A172 (cell line): ENCODE measurements at places on chromosomes 11 and 22.

- DNase-seq = no peak
These were observed 20.9 kb downstream of the PANX1 start for GRCh38 chr11:94149431-94150017.

DNA sequence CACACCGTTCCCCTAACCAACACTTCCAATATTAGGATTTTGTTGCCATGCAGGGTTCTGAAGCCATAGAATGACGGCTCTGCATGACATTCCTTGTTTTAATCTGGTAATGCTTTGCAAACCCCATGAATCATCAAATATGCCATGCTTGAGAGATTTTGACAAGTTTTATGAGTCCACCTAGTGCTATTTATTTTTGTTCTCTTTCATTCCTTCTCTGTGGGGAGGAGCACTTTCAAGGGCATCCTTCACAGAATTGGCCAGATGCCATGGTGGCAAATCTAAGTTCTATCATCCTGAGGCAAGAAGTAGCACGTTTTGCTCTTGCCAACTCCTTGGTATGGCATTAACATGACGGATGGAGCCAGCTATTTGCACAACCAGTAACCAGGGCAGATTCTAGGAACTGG, 268.4 kb downstream of the FAM76B start:
- DNase-seq = no peak

GRCh38 chr11:103633068-103633788, 403.2 kb upstream of the DDI1 start:
- peak; percentile 92 for DNase-seq

DNA sequence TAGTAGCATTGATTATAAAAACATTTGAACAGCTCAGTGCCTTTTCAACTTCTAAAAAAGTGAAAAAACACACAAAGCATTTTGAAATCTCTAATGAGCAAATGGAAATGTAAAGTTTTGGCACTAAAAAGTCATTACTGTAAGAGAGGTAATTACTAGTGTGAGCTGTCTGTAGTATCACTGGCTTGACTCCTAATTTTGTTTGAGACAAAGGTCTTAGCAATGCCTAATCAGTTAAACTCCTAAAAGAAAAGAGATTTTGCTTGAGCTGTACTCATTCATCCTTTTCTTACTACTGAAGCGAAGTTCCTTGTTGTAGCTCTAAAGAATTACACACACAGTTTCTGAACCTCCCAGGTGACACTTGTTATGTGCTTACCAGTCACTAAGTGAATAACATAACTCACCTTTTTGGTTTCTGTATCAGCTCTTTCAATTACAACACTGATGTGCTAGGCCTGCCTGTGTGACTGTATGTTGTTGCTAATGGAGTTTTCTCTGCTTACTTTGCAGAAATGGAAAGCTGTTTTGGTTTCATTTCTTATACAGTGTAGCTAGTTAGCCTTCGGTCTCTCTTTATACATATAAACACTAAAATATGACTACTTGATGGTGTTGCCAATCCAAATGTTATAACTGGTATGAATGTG, 924.4 kb upstream of the TENM4 start:
- no peak for DNase-seq

- DNase-seq = no peak
These were observed 13.0 kb downstream of the LTO1 start for GRCh38 chr11:69662021-69662698.

DNA sequence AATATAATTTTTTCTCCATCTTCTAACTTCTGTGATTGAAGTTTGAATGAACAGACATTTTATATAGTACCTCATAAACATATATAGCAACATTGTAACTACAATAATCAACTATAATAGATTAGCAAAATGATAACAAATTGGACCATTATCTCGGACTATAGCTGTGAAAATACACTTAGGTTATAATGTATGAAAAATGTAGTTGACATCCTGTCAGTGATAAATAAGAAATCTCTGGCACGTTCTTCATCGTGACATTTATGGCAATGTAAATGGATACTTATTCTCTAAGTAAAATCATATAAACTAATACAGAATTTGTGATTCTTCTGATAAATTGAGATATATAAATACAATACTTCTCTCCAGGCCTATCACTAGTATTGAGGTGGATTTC, 333.3 kb downstream of the GUCY1A2 start:
- DNase-seq = no peak

- DNase-seq = no peak
These were observed 11.1 kb upstream of the CSF2RB start for GRCh38 chr22:36902143-36902926.

DNA sequence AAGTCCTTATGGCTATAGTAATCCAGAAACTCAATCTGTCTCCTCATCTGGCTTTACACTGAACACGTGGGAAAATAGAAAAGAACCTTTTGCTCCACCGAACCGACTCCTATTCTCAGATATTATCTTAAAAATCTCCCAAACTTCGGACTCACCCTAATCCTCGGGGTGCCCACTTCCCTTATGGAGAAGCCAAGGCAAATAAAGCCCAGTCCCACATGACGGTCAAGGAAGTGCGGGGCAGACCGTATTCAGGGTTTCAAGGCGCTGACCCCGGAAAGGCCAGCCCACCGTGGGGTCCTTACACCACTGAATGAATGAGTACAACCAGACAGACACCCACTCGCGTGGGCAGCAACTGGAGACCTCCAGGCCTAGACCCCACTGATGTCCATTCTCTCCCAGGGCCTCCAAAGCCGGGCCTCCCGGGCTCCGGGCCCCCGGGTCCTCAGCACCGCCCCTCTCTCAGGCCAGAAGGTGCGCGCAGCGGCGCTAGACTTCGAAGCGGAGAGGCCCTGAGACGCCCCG, 489 bp downstream of the NUP98 start:
- DNase-seq = no peak

GRCh38 chr11:44589301-44589700, 23.8 kb downstream of the CD82 start:
- peak; percentile 66 for DNase-seq
